ENCODE measurements at places on chromosomes 1 and 21. TPM values are rescaled to one million over a fixed set of nuclear protein-coding genes. Genes with fewer than 3 reads are reported as not detected.

CPLANE2 gene
- 6.3 TPM for polyA plus RNA-seq

GRCh38 chr1:109785446-109786111 lies 21.9 kb upstream of the EPS8L3 start:
- DNase-seq = no peak

VPS26C gene
- polyA plus RNA-seq = 51.1 TPM

DNA sequence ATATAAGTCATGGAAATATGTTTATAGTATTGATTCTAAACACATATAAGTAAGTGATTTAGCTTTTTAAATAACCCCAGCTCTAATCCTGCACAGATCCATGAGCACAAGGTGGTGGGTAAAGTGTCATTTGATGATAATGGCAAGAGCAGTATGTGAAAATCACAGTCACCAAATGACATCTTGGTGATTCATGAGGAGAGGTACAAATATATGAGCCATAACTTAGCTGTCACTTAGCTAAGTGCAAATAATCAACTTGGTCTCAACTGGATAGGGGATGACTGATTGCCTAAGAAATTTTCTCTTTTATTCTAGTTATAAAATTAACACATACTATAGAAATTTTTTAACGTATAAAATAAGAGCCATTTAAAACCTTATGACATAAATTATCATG lies 198.1 kb downstream of the ZZZ3 start:
- DNase-seq = no peak

DNA sequence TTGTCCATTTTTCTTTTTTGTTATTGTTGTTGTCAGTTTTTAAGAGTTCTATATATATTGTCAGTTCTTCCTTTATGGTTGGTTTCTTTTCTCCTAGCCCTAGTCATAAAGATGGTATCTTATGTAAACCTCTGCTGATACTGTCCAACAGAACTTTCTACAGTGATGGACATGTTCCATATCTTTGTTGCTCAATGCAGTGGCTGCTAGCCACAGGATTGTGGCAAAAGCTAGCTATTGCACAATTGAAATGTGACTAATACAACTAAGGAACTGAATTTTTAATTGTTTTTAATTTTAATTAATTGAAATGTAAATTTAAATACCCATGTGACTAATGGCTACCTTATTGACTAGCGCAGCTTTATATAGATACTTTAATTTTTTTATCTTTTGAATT lies 411.8 kb upstream of the PTBP2 start:
- DNase-seq = no peak

GRCh38 chr1:75996196-75996595 lies 64.0 kb upstream of the ASB17 start:
- DNase-seq = no peak

DNA sequence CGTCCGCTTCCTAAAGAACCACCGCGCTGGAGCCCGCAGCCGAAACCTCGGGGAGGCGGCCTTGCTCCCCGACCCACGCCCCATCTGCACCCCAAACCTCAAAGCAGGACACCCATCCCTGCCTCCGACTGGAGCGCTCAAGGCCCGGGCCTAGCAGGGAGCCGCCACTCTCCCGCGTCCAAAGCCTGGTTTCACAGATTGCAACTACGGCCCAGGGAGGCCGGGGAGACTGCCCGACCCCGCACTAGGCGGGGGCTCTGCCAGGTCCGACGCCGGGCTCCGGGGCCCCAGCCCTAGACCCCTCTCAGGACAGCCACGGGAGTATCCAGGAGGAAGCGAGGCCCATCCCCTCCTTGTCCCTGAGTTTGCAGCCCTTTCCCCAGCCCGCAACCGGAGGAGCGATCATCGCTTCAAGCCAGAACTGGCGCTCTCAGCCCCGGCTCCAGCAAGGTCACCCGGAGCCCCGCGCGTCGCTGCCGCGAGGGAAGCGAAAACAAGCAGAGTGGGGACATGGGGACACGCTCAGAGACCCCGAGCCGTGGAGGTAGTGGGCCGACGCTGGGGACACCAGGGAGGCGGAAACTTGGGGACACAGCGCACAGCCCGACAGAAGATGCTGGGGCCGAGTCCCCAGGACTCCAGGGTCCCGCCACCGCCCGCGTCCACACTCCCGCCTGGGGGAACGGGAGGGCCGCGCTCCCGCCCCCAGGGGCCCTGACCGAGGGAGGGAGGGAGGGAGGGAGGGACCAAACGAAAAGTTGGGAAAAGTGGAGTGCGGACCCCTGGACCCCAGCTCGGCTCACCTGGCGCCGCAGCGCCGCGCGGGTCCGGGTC lies 433 bp downstream of the TMEM200B start:
- DNase-seq = peak; percentile 24

LRRC38 gene
- polyA plus RNA-seq = 0.16 TPM

LCE1C gene
- polyA plus RNA-seq = not detected

DNA sequence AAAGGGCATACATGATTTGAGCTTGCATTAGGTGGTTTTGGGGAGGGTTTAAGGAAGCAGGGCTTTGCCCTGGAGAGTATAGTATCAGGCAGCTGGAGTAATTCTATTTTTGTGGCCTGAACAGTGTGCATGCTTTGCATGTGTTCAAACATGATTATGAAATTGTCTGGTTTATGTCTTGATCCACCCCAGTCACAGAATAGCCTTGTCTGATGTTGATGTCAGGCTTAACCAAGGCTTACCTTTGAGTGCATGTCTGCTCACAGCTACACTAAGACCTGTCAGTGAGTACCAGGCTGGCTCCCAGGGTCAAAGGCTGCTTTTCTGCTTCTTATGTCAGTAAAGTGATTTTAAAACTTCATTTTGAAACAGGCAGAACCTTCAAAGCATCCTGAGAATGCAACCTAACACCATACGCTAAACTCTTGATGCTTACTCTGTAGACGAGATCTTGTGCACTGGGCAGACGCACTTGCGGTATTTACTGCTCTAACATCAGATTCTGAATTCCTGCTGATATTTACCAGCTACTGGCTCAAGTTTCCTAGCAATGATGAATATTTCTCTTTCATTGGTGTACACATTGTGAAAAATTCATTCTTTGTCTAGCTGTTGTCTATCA lies 78.9 kb downstream of the MAP3K21 start:
- no peak for DNase-seq

DNA sequence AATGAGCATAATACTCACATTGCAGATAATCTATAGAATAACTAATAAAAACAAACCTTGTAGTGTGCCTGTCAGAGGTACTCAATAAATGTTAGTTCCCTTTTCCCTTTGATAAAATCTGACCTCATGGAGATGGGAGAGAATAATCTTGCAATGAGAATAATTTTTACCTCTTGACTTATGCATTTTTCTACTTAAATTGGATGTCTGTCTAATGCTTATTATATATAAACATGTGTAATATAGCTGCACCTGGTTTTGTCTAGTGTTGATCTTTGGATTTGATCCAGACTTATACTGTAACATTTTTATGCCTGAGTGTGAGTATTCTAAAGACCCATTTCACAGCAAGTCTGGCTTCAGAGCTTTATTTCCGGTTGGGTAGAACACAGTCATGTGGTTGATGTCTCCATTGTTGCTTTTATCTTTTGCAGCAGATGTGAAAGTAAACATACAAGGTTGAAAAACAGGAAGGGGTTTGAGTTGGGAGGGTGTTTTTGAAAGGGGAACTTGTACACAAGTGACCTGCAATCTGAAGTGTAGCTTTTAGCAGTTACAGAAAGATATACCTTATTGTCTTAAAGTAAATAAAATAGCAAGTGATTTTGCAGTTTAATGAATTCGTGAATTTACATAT lies 12.4 kb downstream of the EPB41 start:
- no peak for DNase-seq
